Activated CD8-positive, alpha-beta T cell treated with anti-CD3 and anti-CD28 coated beads for 36 hours (primary cell): ENCODE measurements at places on chromosomes 2 and 18. TPM values are rescaled to one million over a fixed set of nuclear protein-coding genes. Genes with fewer than 3 reads are reported as not detected.

- peaks cover 10% of the 10 kb centered on the region for H3K27me3 ChIP-seq
- no peak overlapping the region for H3K4me3 ChIP-seq
- H3K4me1 ChIP-seq, result peaks cover 17% of the 10 kb centered on the region
- no peaks in the 10 kb centered on the region for H3K36me3 ChIP-seq
- no peak overlapping the region for H3K27ac ChIP-seq
These were observed 6.9 kb upstream of the PTPN2 start for GRCh38 chr18:12890964-12891363.

- H3K4me1 ChIP-seq, result peaks cover 4% of the 10 kb centered on the region
- DNase-seq, result peak; percentile 44
These were observed 42.2 kb downstream of the HIBCH start for GRCh38 chr2:190277234-190278112.

DNA sequence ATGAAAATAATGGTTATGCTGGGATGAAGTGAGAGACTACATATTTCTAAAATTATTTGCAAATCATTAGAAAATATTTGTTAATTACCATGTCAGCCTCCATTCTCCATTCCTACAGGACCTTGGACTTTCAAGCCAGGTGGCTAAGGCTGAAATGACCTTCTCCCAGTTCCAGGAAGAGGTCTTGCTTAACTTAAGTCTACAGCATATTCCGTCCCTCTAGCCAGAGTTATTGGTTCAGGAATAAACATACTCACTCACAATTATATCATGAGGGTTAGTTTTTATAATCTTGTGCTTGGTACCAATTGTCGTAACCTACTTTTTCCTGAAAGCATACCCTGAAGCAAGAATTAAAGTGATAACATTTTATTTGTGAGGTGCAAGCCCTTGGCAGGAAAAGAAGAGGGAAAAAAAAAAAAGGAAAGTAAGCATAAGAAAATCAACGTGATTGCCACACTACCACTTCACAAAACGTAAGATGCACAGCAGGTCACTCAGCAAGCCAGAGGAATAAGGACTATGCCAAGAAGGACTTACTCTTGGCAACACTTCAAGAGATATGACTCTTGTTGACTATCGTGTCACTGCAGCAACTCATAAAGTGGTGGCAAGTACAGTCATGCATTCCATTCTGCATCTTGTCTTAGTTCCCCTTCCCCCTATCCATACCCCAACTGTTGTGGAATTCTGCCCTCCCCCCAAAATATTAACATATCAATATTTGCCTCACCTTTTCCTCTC is 479.1 kb downstream of the MBD2 start:
- DNase-seq, result no peak
- no peak overlapping the region for H3K4me3 ChIP-seq
- H3K27ac ChIP-seq, result no peak overlapping the region

The RBBP8 gene
- total RNA-seq, result 81.9 TPM

The BCL2 gene
- total RNA-seq, result 104 TPM

The ARHGAP25 gene
- total RNA-seq, result 59.3 TPM

DNA sequence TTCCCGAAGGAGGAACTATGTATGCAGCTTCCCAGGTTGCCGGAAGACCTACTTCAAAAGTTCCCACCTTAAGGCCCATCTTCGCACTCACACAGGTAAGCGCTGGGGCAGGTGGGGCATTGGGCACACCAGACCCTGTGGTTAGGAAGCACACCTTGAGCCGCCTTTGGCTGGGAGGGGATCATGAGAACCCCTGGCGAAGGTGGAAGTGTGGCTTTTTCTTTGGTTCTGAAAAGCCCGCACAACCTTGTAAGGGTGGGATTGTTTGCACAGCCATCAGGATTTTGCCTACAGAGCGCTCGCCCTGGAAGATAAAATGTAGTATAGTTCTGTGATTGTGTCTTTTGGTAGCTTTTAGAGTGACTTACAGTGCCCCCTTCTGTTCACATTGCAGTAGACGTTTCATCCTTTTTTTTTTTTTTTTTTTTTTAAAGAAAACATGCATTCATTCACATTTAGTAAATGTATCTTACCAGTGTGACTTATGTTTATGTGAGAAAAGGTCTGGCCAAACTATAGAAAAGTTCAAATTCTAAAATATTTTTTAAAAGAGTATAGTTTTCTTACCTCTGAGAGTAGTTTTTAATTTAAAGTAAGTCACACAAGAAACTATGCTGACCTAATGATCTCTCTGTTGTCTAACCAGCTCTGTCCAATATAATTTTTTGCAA is 5.3 kb downstream of the KLF11 start:
- peaks cover 5% of the 10 kb centered on the region for H3K4me1 ChIP-seq
- DNase-seq, result no peak
- H3K27ac ChIP-seq, result no peak overlapping the region
- peaks cover 16% of the 10 kb centered on the region for H3K36me3 ChIP-seq
- no peak overlapping the region for H3K4me3 ChIP-seq

- DNase-seq, result peak; percentile 52
- no peaks in the 10 kb centered on the region for H3K27me3 ChIP-seq
- H3K27ac ChIP-seq, result no peak overlapping the region
- no peak overlapping the region for H3K4me3 ChIP-seq
- H3K36me3 ChIP-seq, result no peaks in the 10 kb centered on the region
- no peaks in the 10 kb centered on the region for H3K4me1 ChIP-seq
These were observed 89.0 kb downstream of the MARCHF4 start for GRCh38 chr2:216283038-216283900.

DNA sequence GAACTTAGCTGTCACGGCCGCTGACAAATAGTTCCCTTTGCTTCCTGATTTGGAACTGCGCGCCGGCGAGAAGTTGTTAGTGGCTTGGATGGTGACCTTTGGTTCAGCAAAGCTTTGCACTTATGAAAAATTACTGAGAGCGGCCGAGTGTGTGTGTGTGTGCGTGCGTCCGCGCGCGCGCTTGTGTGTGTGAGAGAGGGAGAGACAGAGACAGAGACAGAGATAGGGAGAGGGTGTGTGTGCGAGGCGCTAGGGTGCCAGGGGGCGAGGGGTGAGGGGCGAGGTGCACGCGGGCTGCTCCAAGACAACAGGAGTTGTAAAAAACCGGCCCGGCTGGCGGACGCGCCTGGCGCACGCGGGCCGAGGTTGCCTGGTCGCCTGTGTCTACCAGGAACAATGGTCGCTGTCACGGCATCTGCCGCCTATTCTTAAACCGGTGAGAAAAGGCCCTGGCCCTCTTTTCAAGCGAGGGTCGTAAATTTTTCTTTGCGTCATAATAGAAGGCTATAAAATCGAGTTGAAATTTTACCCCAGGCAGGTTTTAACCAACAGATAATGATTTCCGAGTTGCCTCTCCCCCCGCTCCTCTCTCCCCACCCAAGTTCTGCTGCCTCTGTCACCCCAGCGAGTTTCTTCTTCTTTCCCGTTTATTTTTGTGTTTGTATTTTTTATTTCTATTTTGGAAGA is 535 bp downstream of the HOXD3 start:
- peak; percentile 29 for DNase-seq
- peaks cover 71% of the 10 kb centered on the region for H3K27me3 ChIP-seq
- H3K4me3 ChIP-seq, result peak overlapping the region; percentile 28
- H3K36me3 ChIP-seq, result no peaks in the 10 kb centered on the region
- H3K4me1 ChIP-seq, result peaks cover 12% of the 10 kb centered on the region

DNA sequence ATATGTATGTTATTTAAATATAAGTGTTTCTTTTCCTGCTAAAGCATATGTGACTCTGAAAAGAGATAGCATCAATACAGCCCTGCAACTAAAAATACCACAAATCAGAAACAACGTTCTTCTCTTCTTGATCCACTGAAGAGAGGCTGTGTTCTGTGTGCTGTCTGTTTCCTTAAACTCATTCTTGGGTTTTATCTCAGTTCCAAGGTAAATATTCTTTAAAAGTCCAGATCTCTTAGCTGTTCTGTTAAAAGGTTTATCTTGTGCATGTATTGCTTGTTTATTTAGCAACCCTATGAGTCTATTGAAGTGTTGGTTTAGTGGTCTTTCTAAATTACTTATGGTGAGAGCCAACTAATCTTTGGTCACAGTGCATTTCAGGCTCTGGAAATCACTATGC is 173.3 kb upstream of the NT5C1B start:
- no peaks in the 10 kb centered on the region for H3K4me1 ChIP-seq
- H3K27me3 ChIP-seq, result no peaks in the 10 kb centered on the region
- H3K27ac ChIP-seq, result no peak overlapping the region
- DNase-seq, result no peak

DNA sequence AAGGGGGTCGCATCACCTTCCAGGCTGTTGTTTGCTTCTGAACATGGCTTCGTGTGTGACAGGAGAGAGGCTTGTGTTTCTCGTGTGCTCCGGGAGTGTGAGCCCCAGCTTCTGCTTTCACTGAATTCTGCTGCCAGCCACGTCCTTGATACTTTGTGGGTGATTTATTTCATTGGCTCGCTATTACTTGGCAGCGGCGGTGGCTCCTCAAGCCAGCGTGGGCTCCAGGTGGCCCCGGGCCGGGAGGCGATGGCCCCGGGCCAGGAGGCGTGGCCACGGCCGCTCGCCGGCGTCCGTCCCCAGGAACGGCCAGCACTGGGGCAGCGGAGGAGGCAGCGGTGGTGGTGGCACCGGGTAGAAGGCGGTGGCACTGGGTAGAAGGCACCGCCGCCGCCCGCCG is 63.1 kb downstream of the NAPG start:
- no peak overlapping the region for H3K4me3 ChIP-seq
- no peaks in the 10 kb centered on the region for H3K36me3 ChIP-seq
- H3K27ac ChIP-seq, result no peak overlapping the region
- H3K27me3 ChIP-seq, result no peaks in the 10 kb centered on the region
- no peak for DNase-seq

The SH3RF3 gene
- 1.9 TPM for total RNA-seq

GRCh38 chr2:179764710-179765109 is 96.7 kb downstream of the ZNF385B start:
- H3K36me3 ChIP-seq, result no peaks in the 10 kb centered on the region
- no peak overlapping the region for H3K27ac ChIP-seq
- H3K4me3 ChIP-seq, result no peak overlapping the region
- DNase-seq, result no peak
- no peaks in the 10 kb centered on the region for H3K4me1 ChIP-seq

GRCh38 chr2:43707255-43708015 is 31.2 kb upstream of the C1GALT1C1L start:
- DNase-seq, result no peak

- H3K4me3 ChIP-seq, result no peak overlapping the region
- no peak for DNase-seq
- no peak overlapping the region for H3K27ac ChIP-seq
These were observed 111.7 kb upstream of the KLHL14 start for GRCh38 chr18:32884543-32884942.

The CTNNA2 gene
- total RNA-seq, result not detected

DNA sequence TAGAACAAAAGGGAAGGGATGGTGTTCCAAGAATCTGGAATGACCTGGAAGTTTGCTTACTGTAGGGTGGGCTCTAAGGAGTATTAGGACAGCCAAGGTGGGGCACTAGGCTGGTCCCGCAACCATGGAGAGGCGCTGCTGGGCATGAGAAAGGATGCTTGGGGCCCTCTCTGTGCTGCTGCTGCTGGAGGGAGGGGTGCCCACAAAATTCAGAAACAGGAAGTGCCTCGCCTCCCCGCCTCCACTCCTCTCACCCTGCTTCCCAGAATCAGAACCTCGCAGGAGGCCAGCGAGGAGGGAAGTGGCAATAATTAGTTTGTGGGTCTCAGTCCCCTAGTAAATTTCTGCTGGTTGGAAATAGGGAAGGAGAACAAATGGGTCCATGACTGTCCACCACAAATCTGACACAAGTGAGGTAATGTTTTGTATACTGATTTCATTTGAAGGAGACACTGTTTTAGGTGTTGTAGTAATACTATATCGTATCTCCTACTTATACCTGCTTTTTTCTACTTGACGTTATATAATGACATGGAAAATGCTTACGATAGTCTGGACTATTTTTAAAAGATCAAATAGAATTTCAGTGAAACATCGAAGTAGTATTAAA is 7.9 kb upstream of the PDCL3 start:
- peak overlapping the region; percentile 59 for H3K4me3 ChIP-seq
- H3K27ac ChIP-seq, result peak overlapping the region; percentile 86
- H3K4me1 ChIP-seq, result peaks cover 20% of the 10 kb centered on the region
- no peaks in the 10 kb centered on the region for H3K36me3 ChIP-seq
- DNase-seq, result peak; percentile 70
- H3K27me3 ChIP-seq, result no peaks in the 10 kb centered on the region

The RSAD2 gene
- total RNA-seq, result 2.8 TPM

DNA sequence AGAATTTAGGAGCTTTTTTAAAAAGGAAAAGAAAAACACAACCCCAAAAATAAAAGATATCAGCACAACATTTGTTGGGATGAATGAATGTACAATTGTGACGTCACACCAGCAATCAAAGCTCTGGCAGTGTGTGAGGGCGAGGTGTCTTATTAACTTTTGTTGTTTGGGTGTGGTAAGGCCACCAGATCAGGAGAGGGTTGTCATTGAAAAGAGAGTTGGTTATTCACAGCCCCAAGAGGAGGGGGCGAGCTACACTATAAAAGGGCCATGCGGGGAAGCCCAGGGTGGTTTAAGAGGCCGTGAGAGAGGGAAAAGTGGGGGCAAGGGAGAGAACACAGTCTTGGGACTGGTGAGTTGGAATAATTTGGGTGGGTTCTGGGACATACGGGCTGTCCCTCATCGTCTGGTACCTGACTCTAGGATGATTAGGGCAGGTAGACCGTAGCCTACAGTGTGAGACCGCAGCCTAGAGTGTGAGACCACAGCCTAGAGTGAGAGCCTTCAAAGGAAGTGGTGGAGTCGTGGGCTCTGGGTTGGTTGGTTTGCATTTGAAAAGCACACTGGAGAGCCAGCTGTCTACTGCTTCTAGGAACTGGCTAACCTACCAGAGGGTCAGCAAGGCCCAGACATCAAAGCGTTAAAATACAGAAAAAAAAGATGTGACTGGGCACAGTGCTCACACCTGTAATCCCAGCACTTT is 128.4 kb downstream of the INO80D start:
- H3K27me3 ChIP-seq, result no peaks in the 10 kb centered on the region
- no peak overlapping the region for H3K27ac ChIP-seq
- H3K4me3 ChIP-seq, result no peak overlapping the region
- H3K36me3 ChIP-seq, result no peaks in the 10 kb centered on the region

DNA sequence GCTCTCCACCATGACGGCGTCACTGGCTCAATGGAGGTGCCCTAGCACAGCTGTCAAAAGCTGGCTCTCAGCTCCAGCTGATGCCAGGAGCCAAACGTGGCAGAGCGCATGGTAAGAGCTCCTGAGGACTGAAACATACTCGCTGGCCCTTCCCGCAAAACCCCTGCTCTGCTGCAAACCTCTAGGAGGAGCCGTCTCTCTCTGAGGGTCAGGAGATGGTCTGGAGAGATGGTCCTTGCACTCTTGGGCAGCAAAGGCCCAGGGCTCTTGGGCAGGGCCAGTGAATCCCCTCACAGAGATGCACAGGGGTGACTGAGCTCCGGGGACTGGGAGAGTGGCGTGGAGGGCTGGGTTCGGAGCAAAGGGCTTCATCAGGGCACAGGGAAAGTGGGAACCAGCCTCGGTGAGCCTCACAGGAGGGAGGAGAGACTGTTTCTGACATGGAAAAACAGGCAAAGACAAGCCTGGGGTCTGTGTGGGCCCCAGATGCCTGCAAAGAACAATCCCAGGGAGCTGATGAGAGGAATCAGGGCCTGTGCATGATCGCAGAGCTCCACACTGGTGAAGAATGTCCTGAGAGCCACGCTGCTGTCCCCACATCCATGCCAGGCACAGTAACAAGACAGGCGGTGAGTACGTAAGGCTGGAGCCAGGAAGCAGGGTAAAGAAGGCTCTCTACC is 17.2 kb downstream of the SNORC start:
- no peak for DNase-seq
- peaks cover 5% of the 10 kb centered on the region for H3K27me3 ChIP-seq
- H3K4me3 ChIP-seq, result no peak overlapping the region
- no peaks in the 10 kb centered on the region for H3K4me1 ChIP-seq
- no peak overlapping the region for H3K27ac ChIP-seq
- H3K36me3 ChIP-seq, result no peaks in the 10 kb centered on the region

- peaks cover 89% of the 10 kb centered on the region for H3K27me3 ChIP-seq
- no peak for DNase-seq
- H3K4me1 ChIP-seq, result peaks cover 34% of the 10 kb centered on the region
- H3K27ac ChIP-seq, result no peak overlapping the region
- peak overlapping the region; percentile 33 for H3K4me3 ChIP-seq
These were observed 801 bp downstream of the OSR1 start for GRCh38 chr2:19357402-19358241.
